GDM1 (cell line): ENCODE measurements at places on chromosomes 1 and 21.

GRCh38 chr21:41832596-41833496 lies 46.3 kb downstream of the PRDM15 start:
- no peak for DNase-seq

DNA sequence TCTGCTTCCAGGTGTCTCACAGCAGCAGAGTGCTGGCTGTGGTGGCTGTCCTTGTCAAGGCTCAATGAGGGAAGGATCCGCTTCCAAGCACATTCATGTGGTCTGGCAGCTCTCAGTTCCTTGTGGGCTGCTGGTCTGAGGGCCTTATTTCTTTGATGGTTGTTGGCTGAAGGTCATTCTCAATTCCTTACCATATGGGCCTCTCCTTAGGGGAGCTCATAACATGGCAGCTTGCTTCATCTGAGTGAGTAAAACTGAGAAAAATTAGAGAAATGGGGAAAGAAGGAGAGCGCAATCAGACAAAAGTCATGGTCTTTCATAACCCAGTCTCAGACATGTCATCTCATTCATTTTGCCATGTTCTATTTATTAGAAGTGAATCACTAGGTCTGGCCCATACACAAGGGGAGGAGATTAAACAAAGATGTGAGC lies 81.7 kb upstream of the TSPAN2 start:
- DNase-seq: no peak

- DNase-seq: no peak
Measured at GRCh38 chr1:56958526-56958925, 7.3 kb downstream of the C8B start.

DNA sequence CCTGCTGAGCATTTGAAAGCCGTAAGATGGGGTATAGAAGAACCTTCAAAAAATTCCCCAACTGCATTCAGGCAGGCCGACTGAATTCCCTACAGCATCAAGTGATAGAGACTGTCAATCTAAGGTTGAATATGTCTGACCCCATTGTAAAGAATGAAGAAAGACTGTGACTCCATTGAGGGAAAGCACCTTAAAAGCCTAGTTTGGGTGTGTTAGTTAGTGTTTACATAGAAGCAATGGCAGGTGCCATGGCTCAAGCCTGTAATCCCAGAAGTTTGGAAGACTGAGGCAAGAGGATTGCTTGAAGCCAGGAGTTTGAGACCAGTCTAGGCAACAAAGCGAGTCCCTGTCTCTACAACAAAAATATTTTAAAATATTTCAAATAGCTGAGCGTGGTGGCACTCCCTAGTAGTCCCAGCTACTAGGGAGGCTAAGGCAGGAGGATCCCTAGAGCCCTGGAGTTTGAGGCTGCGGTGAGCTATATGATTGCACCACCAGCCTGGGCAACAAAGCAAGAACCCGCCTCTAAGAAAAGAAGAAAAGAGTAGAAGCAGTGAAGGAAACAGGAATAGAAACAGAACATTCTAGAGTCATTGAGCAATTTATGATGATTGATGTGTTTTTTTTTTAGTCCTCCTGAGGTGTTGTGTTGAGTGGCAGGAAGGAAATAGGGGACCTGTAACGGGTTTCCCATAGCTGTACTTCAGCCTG lies 15.4 kb downstream of the POLR3GL start:
- DNase-seq: no peak

DNA sequence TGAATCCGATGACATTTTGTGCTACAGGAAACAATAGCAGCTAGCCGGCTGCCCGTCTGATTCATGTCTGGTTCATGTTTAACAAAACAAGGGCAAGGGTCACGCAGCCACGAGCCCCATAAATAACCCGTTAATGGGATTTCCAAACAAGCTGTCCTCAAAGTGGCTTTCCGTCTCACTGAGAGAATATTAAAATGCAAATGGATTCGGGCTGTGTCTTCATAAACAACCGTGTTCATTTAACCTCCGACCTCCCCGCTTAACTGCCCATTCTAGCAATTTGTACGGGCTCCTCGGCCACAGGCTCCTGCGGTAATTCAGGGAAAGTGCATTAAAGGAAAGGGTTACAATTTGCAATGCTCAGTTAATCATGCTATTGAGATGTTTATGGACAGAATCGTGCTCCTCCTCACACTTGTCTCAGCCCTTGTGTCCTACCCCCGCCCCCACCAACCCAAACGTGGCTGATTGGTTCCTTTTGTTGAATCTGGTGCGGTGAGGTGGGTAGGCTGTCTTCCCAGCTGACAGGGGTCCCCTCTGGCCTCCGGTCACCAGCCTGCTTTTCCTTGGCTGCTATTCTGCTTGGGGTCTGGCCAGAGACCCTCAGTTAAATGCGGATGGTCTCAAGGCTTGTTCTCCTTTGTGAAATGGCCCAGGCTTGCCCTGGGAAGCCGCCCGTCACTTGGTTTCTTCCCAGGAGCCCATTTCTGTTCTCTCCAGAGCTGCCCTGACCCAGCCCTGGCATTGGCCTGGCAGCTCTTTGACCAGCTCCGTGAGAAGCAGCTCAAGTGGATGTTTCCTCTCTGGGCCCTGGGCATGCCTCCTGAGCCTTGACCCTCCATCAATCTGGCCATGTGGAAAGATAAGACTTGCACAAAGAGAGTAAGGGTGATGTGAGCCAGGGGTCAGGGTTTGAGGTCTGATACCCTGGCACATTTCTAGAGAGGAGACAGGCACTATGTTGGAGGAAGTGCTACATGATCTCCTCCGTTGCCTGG lies 200.7 kb upstream of the POU3F1 start:
- DNase-seq: no peak

- no peak for DNase-seq
Measured at GRCh38 chr1:11935057-11935412, 518 bp downstream of the PLOD1 start.

- DNase-seq: no peak
Measured at GRCh38 chr1:70990469-70991253, 57.0 kb downstream of the PTGER3 start.

DNA sequence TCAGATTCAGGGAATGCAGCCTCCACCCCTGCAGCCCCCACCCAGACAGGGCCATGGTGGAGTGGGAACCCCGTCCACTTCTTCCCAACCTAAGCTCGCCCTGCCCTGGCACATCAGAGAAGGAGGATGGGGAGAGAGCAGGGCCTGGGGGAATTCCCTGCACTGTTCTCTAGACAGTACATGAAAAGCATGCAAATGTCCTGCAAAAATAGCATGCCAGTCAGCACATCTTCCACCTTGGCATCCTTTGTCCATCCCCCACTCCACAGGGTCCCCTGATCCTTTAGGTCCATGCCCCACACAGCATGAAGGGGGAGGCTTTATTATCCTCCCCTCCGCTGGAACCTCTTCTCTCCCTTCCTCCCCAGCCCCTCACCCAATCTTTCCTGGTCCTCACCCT lies 35.0 kb upstream of the RD3 start:
- no peak for DNase-seq

GRCh38 chr1:82491301-82492048 lies 690.7 kb downstream of the ADGRL2 start:
- no peak for DNase-seq

- no peak for DNase-seq
Measured at GRCh38 chr1:75136921-75137641, 2.9 kb downstream of the LHX8 start.

- DNase-seq: no peak
Measured at GRCh38 chr1:1153874-1154273, 19.8 kb upstream of the TTLL10 start.

GRCh38 chr1:201288765-201289164 lies 5.5 kb downstream of the PKP1 start:
- no peak for DNase-seq

DNA sequence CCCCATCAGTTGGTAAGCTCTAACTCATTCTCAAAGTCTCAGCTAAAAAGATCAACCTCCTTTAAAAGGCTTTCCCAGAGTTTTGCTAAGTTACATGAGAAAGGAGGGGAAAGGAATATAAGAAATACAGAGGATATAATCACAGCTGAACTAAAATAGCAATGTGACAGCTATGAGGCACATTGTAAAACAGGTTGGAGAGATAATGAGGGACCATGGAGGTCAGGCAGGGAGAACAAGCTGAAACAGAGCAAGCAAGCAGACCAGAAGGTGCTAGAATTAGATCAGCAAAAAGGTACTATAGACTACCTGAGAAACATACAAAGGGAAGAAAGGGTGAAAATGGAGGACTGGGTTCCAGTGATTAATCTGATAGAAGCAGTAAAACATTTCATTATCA lies 28.5 kb downstream of the GPATCH2 start:
- DNase-seq: no peak

GRCh38 chr1:229554886-229555621 lies 3.5 kb downstream of the ABCB10 start:
- DNase-seq: no peak

- no peak for DNase-seq
Measured at GRCh38 chr1:9844106-9844505, 20.3 kb upstream of the CLSTN1 start.

- DNase-seq: no peak
Measured at GRCh38 chr1:71509051-71509595, 428.3 kb upstream of the ZRANB2 start.

GRCh38 chr1:24437631-24438396 lies 22.2 kb downstream of the NIPAL3 start:
- DNase-seq: no peak

GRCh38 chr1:233460692-233461091 lies 133.2 kb downstream of the MAP3K21 start:
- no peak for DNase-seq

GRCh38 chr21:33268737-33269441 lies 2.7 kb downstream of the IL10RB start:
- DNase-seq: no peak

DNA sequence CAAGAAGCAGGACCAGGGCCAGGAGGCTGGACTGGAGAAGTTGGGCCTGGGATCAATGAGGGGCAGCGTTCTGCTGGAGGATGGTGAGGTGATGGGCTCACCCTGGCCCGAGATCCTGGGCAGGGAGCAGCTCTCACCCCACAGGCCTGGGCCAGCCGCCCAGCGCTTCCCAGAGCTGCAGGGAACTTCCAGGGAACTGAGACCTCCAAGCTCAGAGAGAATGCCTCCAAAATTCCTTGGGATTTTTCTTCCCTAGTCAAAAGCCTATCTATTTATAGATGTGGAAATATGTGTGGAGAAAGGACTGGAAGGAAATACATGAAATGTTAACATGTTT lies 121.2 kb downstream of the SPSB1 start:
- DNase-seq: no peak

GRCh38 chr1:62687421-62687902 lies 724 bp downstream of the DOCK7 start:
- DNase-seq: peak; percentile 17

GRCh38 chr1:1927751-1928150 lies 8.7 kb upstream of the TMEM52 start:
- no peak for DNase-seq

DNA sequence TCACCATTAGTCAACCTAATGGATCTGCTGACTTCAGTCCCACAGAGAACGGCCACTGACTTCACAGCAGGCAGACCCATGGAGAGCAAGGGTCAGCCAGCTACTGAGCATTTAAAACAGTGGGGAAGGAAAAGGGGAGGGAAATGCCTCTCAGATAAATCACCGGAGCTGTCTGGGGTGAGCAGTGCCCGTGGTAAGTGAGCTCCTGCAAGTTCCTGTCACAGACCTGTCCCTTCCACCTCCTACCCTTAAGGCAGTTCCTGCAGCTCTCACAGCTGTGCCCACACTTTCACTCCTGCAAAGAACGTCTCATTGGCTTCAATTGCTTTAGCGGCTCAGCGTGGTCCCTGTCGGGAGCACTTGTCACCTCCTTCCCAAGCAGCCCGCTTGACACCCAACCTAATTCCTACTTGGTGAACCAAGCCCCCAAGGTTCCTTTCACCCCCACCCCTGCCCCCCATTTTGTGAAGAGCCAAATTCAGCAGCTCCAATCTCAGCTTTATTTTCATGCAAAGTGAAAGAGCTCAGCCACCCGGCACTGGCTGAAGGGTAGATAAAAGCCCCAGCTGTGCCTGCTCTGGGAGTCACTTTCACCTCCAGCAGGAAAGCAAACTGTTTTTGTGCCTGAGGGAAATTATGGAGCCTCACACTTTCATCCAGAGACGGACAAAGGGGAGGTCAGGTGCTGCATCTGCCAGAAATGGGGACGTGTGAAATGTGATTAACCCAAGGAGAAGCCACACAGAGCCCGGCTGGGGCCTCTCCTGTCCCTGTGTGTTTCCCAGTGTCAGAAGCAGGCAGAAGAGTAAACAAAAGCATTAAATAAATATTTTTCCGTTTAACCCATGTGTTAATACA lies 306.2 kb downstream of the TTLL7 start:
- no peak for DNase-seq

DNA sequence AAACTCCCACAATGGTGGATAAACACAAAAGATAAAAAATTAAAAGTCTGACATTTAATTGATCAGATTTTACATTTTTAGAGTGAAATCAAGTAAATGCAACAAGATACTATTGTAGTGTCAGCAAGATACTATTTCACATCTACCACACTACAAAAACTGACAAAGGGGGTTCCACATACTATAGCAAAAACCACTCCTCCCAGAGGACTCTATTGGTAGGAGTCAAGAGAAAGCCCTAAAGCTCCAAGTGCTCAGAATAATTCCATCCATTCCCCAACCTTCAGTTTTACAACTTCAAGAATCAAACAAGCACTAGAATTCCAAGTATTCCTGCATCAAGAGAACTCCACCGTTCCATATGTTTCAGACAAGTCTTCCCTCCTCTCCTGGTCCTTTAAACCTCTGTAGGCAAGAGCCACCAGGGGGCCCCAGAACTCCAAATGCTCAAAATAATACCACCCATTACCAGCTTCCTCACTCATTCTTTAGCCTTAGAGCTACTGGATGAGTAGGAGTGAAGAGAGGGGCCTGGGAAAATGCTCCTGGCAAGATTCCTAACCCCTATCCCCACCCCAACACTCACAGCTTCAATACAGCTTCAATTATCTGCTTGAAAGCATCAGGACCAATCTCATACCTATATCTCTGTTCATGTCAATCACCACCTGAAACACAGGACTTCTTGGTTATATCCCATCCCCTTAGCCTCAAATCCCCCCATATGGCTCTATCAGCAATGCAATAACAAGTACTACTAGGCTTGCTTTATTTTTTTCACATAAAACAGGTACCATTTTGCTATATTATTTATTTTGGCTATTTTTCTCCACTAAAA lies 9.9 kb downstream of the TOR1AIP2 start:
- peak; percentile 16 for DNase-seq

GRCh38 chr1:64323882-64324281 lies 120.5 kb downstream of the UBE2U start:
- DNase-seq: no peak

DNA sequence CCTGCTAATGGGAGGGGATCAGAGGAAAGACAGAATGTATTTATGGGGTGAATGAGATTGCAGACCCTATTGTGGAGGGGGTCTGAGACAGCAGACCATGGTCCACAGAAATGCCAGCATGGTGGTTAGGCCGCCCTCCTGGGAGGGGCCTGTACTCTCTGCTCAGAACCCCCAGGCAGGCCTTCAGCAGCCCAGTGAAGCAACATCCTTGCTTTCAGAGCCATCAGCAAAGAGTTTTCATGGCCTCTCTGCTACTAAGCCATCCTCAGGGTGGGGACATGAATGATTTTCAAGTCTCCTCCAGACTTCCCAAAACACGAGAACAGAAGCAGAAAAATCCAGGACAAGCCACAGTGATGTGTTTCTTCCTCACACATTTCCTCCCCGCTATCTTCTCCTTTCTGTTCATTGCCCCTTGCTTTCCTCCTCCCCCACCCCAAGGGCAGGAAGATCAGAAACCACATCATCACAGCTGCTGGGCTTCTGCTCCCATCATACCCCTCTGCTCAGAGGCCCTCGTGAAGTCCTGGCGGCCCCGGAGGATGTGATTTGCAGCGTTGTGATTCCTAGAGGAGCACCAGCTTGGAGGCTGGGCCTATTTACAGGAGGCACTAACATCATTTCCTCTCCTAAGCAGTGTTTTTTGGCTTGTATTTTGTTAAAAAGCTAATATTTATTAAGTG lies 48.0 kb downstream of the ABCA4 start:
- peak; percentile 76 for DNase-seq

GRCh38 chr1:78624035-78624434 lies 3.8 kb downstream of the IFI44L start:
- no peak for DNase-seq
